ENCODE measurements at places on chromosomes 13 and 19.

DNA sequence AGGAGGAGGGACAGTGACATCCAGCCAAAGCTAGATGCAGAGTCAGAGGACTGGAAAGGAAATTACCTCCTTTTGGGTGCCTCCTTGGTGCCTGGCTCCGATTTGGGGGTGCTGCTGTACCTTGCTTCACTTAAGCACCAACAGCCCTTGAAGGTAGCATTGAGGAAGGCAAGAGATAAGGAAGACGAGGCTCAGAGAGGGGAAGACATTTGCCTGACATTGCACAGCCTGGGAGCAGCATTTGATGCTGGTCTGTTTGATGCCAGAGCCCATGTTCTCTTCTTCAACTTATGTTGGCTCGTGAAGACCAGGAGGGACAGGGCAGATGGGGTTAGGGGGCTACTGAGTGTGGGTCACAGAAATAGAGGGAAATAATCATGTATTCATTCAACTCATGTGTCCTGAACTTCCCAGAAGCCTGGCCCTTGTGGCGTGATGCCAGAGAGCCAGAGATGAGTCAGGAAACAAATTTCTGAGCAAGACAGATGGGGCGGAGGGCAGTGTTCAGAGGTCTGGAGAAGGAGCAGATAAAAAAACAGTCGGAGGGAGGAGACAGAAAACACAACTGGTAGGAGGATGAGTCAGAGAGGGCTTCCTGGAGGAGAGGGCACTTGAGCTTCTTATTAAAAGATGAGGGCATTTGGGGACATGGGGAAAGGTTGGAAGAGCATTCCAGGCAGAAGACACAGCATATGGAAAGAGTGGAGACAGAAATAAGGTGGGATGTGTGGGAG lies 3.0 kb upstream of the C19orf81 start:
- DNase-seq = no peak

- DNase-seq = no peak
Observed at GRCh38 chr13:29845440-29846056, 4.9 kb downstream of the UBL3 start.

GRCh38 chr19:44313231-44313630 lies 8.4 kb upstream of the ZNF235 start:
- DNase-seq = no peak

DNA sequence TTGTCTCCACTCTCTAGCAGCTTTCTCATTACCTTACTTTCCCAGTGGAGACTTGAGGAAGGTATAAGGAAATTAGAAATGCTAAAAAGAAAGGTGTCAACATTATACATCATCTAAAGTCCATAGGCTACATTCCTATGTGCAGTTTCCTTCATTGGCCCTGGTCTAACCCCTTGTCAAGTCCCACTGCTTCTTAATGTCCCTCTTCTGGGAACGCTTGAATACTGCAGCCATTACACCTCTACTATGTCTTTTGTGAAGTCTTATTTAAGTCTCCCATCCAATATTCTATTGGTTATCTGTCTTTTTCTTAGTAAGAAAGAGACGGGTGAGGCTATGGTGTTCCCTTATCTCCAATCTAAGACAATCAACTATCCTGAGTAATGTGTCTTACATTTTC lies 332.6 kb upstream of the TMTC4 start:
- no peak for DNase-seq

DNA sequence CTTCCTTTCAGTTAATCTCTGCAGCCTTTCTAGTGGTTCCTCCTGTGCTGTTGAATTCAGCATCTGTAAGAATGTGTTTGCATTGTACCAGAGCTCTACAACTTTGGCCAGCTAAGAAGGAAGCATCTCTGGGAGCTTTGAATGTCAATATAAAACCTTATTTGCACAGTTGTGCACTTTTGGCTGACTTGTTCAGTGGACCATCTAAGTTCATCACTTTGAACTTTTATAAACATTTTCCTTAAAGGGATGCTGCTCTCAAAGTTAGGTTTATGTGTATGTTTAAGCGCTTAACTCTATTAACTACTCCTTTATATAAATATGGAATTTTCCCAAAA lies 15.6 kb downstream of the POLR1D start:
- DNase-seq = no peak

- no peak for DNase-seq
Observed at GRCh38 chr19:53332484-53332883, 1.1 kb upstream of the ZNF845 start.

GRCh38 chr19:22607653-22608430 lies 26.3 kb upstream of the ZNF492 start:
- no peak for DNase-seq

DNA sequence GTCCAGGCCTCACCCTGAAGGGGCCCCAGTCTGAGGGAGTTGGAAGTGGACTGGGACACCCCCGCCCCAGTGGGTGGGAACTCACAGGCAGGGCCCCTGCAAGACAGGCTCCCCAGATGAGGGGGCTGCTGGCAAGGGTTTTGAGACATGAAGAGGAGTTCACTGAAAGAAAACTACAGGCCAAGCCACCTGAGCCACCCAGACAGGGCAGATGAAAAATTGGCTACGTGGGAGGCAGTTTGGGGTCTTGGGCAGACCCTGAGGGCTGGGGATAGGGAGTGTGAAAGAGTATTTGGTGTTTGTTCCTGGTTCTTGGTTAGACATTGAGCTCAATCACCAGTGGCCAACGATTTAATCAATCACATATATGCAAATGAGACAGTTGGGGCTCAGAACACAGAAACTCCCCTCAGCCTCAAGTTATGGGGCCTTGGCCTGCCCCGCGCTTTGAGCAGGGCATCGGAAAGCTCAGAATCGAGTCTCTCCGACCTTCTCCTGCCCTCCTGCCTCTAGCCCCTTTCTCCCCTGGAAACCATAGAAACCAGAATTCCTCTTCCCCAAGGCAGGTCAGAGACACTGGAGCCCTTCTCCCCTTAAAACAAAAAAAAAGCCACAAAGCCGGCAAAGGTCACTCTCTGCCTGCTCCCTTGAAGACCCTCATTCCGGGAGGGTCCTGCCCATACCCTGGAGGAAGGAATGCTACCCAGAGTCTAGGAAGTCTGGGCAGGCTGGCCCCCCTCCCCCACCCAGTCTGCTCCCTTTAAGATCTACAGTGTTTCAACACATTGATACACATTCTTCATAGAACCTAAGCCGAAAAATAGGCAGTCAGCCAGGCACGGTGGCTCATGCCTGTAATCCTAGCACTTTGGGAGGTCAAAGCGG lies 1.3 kb upstream of the ISYNA1 start:
- DNase-seq = no peak

- no peak for DNase-seq
Observed at GRCh38 chr13:74103196-74103595, 31.0 kb downstream of the KLF12 start.

- no peak for DNase-seq
Observed at GRCh38 chr13:89936256-89936655, 1411.2 kb upstream of the MIR17HG start.
